ENCODE measurements at places on chromosomes 6 and 20. TPM values are rescaled to one million over a fixed set of nuclear protein-coding genes. Genes with fewer than 3 reads are reported as not detected.
A peak's percentile ranks its signal among the peaks of the same experiment; 100 is the strongest.

The KIF25 gene
- polyA plus RNA-seq, result 0.49 TPM

The SLC24A3 gene
- polyA plus RNA-seq, result 0.04 TPM

The OPRL1 gene
- polyA plus RNA-seq, result 1.5 TPM

The EYS gene
- not detected for polyA plus RNA-seq

DNA sequence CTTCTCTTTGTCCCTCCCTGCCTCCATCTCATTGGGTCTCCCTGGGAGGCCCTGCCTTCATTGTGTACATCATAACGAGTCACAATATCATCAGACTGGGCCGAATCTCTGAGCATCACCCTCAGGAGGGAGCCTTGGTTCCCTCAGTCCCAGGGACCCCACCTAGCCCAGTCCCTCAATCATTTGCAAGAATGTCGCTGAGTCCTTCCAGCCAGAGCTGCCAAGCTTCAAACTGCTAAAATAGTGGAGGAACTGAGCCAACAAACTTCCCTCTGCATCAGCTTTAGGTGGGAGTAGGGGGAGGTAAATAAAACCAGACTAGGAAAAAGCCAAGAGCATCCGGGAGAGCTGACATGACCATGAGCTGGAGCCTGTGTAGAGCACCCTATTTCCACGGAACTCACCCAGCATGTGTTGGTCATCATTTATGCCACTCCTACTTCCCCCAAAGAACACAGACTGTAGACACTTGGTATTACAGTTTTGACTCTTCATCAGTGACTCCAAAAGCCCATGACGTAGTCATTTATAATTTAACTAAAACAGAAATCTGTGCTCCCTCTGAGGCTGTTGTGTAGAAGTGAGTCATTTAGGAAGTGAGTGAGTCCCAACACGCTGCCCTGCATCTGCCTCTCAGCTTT is 28.8 kb upstream of the IL17A start:
- no peak for DNase-seq

DNA sequence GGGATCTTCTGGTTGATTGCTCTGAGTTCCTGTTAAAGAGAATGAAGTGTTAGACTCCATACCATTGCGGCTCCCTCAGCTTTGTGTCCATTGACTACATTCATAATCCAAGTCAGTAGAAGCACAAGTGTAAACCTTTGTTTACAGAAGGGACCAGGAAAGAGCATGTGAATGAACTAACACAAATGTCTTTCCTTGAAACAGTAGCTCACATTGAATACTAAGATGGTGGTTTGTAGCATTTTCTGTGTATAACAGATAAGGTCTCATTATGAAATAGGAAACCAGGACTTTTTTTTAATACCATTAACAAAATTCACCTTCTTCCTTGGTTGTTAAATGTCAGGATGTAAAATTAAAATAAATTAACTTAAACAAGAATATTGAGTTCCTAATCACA is 8.4 kb downstream of the STXBP5 start:
- no peak for DNase-seq

DNA sequence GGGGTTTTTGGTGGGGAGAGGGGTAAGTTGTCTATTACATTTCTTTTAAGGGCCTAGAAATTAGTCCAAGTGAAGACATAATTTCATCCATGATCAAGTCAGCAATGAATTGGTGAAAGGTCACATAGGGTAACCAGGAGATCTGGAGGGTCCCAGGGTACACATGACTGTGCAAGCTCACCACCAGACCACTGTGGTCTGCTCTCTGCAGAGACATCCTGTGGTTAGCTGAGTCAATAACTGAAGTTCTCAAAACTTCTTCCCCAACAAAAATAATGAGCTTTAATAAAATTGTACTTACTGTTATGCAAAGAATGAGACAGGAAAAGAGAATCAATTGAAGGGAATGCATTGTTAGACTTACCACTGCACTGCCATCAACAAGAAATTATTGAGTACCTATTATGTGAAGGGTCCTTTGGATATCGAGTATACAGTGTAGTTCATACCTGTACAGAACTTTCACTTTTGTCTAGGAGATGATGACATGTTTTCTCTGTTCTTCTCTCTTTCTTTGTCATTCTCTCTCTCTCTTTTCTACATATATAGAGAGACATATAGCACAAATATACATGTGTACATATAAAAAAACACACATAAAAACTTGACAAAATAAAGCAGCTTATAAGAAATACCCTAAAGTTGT is 209.8 kb downstream of the GJA1 start:
- DNase-seq, result no peak

DNA sequence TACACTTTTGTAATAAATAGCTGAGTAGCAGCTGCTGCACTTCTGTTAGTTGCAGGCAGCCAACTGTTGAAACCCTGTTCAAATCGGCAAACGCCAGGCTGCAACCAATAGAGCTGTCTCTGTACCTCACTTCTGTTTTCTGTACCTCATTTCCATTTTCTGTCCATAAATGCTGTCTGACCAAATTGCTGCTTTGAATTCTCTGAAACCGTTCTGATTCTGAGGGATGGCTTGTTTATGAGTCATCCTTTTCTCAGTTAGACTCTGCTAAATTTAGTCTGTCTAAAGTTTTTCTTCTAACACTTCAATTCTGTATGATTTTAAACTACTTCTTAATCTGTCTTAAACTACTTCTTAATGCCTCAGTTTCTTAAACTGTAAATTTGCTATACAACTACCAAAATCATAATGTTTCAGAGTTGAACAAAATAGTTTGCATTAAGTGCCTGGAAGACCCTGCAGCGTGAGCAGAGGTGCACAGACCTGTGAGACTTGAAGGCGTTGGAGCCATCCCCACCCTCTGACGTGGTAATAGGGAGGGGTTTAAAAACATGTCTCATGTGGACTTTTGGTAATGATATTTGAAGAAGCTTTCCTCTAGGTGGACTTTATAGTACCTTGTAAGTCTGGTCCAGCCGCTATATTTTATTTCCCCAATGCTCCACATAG is 9.6 kb downstream of the BTNL2 start:
- no peak for DNase-seq

- no peak for DNase-seq
Measured at GRCh38 chr6:118859517-118860064, 34.4 kb upstream of the ASF1A start.

DNA sequence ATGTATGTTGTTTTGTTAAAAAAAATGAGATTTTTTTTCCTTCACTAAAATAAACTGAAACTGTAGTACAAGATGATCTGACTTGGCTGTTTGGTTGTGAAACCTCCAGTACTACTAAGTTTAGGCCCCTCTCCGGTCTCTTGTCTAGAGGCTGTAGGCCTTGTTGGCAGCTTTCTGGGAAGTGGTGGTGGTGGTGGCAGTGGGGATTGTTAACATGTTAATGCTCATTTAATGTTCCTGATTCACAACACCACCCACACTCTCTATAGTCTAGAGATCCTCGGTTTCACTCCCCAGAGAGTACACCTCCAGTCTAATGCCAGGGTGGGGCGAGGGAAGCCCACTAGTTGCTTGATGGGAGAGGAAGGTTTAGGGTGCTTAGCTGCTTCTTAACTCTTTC is 24.1 kb downstream of the STK4 start:
- no peak for DNase-seq

- DNase-seq, result peak; percentile 98
Measured at GRCh38 chr6:30489081-30490025, at the start of gene HLA-E. TSS of gene HLA-E (plus strand) at chr6:30489509. CDS start at chr6:30489532, 23 bp downstream.

GRCh38 chr6:115753446-115753845 is 307.2 kb downstream of the FRK start:
- DNase-seq, result no peak
